Right ventricle myocardium inferior (tissue), 1 donor: ENCODE measurements at places on chromosomes 6 and 20. TPM values are rescaled to one million over a fixed set of nuclear protein-coding genes. Genes with fewer than 3 reads are reported as not detected.

DNA sequence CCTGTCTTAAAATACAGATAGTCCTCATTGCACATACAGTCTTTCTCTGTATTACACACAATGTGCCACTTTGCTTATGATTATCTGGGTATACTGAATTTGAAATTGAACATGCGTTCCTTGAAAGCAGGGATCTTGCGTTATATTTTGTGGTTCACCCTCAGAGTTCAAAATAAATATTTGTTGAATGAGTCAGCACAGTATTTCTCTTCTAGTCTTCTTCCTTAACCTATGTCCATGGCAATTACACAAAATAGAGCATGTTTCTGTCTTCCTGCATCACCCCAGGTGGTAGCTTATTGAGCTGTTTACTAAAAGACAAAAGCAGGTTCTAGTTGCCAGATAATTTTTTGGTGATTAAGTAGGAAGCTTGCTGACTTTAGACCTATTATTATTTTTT, 272.9 kb upstream of the FERMT1 start:
- DNase-seq, result no peak

- DNase-seq, result no peak
These were observed 70.1 kb downstream of the SLC16A10 start for GRCh38 chr6:111157412-111157811.

- DNase-seq, result peak; percentile 93
These were observed 335.2 kb downstream of the SYNE1 start for GRCh38 chr6:152301765-152302568.

DNA sequence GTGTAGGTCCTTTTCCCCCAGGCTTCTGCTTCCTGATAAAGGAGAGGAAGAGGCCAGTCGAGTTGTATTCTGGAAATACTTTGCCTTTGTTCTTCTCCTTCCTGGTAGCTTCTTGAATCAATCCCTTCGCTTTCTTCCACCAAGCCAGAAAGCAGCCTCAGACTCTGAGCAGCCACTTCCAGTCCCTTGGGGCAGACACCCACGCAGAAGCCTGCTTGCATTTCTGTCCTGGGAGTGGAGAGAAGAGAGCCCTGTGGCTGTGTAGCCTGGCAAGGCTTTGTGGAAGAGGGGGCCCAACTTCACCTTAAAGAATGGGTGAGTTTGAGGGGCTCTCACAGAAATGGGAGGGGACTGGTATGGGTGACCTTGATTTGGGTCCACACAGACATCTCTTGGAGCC, 211.0 kb upstream of the SSTR4 start:
- DNase-seq, result no peak

DNA sequence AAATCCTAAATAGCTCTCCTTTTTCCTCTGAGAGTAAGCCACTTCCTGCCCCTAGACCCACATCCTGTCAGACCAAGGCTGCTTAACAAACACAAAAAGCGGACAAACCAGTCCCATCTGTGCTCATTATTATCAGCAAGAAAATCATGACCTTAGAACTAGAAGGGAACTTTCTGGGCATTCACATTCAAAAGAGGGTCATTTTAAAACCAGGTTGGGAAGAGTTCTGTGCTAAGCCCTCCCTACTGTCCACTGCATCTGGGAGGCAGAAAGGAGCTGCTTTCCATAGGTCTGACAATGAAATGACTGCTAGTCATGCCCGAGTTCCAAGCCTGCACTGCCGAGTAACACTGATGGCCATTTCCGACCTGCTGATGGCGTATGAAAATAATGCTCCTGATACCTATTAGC, 15.4 kb downstream of the EZR start:
- no peak for DNase-seq

GRCh38 chr20:54658525-54658924, 183.1 kb downstream of the DOK5 start:
- DNase-seq, result no peak

DNA sequence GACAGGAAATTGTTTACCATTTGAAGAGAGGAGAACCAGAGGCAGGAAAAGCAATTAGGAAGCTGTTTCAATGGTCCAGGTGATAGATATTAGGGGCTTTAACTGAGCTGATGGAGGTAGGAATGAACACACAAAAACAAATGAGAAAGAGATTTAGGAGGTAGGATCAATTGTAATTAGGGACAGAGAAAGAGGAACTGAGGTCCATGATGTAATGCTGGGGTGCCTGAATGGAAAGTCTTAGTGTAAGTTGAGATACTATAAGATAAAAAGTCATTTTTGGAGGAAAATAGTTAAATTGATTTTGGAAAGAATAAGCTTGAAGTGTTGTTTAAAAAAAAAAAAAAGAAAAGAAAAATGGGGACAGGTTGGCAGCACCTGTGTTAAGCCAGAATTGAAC, 58.5 kb upstream of the B3GAT2 start:
- no peak for DNase-seq

DNA sequence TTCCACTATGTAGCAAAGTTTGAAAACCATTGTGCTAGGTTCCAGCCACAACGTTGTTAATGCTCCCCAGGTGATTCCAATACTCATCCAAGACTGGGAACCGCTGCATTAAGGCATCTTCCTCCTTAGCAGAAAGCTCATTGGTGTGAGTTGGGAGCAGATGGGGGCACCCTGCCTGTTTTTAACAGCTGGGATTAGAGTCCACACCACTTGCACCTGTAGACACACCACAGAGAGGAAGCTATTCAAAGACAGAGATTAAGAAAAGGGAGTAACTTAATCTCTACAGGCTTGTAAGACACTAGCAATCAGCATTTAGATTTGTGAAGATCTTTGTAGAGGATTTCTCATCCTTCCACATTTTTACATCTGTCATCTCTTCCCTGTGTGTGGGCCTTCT, 333.9 kb upstream of the SOX4 start:
- no peak for DNase-seq

DNA sequence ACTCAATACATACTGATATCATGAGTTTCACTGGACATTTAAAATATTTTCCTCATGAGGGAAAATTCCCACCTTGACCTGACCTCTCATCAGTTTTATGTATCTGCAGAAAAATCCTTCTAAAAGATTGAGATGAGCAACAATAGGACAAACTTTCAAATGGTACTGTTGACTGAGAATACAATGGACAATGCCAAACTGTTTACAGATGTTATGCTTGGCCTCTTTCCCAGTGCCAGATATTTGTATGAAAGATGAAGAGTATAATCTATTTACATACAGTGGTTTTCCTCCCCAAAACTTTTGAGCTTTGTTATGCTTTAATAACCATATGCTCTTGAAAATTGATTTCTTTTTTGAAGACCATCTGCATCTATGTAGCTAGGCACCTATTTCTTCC, 245.1 kb upstream of the RSPO3 start:
- DNase-seq, result no peak

Gene DDX27
- total RNA-seq, result 15.8 TPM

Gene ACTL10
- total RNA-seq, result 0.19 TPM

Gene FOXF2
- total RNA-seq, result 0.24 TPM

Gene STMND1
- not detected for total RNA-seq

Gene C6orf141
- not detected for total RNA-seq

Gene ECHDC1
- total RNA-seq, result 42.7 TPM

Gene COL21A1
- 20.0 TPM for total RNA-seq

Gene SCRT2
- total RNA-seq, result not detected

Gene RBPJL
- not detected for total RNA-seq

Gene HCK
- total RNA-seq, result 7.0 TPM
